ENCODE measurements at places on chromosomes 4 and X.

GRCh38 chr4:101398807-101399206 is 51.5 kb upstream of the PPP3CA start:
- no peak for DNase-seq

DNA sequence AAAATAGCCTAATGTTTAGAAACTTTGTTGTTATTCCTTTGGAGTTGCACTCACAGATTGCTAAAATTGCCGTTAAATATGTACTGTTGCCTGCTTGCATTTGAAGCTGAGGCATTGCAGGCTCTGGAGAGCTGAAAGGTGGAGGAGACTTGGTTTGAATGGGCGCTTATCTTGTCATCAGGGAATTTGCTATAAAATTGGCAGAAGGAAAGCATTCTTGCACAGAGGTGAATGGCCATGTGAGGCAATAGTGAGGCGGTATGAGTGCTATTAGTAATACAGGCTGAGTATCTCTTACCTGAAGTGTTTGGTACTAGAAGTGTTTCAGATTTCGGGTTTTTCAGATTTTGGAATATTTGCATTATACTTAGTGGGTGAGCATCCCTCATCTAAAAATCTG is 41.3 kb downstream of the TRAPPC11 start:
- no peak for DNase-seq

DNA sequence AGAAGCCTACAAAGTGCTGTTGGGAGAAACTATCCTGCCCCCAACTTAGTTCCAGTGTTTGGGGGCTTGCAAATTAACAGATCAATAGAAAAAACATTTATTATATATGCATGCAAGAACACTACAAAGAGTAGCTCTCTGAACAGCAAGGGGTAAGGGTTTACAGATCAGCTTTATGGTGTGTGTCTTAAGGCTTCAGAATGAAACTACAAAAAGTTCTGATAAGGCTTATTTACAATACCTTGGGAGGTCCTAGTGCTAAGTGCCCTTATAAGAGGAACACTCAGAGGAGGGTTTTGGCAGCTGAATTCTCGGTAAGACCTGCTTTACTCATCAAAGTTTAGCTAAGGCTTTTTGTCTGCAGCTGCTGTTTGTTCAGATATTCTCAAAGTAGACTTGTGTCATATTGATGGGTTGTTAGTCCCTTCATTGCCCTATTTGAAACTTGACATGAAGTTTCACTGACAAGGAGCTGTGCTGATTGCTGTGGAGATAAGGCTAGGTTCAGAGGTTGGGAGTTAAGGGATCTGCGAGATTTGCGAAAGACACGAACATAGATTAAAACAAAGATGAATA is 7.7 kb downstream of the ERVMER34-1 start:
- no peak for DNase-seq

DNA sequence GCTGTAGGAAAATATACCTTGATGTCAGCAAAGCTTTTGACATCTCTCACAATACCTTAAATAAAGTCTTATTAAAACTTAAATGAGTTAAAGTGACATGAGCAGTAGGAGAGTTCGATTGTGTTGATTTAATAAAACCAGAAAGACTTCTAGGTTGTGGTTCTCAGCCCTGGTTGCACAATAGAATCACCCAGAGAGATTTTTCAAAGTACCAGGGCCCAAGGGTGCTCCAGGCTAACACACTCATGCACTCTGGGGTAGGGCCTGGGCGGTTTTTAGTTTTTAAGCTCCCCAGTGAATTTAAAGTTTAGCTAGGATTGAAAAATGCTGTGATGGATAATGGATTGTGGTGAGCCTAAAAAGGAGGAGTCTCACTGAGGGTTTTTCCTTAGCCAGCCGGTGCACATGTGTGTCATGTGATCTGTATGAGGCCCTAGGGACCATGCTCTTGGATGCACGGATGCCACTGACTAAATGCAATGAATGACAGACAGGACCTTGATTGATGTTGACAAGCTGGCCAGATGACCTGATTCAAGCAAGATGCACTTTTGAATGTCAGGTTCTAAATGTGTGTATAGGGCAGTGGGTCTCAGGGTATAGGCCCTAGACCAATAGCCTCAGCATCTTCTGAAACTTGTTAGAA is 185.0 kb downstream of the PTTG2 start:
- DNase-seq = no peak

DNA sequence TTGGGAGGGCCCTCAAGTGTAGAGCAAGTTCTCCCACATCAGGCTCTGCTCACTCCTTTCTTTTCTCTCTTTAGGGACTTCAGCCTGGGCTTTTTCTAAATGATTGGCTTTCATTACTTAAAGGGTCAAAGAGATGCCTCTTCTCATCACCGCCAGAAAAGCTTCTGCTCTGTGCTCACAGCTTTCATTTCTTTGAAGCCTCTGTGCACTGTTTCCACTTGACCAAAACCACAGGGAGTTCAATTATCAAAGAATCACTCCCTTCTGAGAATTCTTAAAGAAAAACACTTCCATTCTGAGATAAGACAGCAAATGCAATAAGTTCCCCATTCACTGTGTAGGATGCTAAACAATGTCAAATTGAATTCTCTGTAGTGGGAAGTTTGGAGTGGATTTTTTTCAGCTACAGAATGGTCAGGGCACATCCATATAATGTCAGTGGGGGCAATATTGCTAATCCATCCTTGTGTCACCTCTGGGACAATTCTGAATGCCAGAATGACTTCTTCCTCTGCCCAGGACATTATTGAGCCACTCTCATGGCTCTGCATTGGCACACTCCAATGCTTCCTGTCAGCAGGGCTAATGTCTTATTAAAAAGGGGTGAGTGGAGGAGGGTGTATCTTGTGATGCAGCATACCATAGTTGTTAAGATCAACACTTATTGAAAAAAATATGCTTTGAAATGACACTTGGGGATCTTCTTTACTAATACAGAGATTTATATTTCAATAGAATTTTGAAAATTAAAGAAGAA is 217.6 kb downstream of the SNCA start:
- no peak for DNase-seq

GRCh38 chr4:10164877-10165283 is 48.3 kb upstream of the WDR1 start:
- DNase-seq = peak; percentile 54

GRCh38 chr4:68245594-68245993 is at the start of gene TMPRSS11B:
TMPRSS11B (minus strand) TSS chr4:68245694; CDS start chr4:68245558, 136 bp downstream.
- DNase-seq = no peak

Data from inflammatory macrophage treated with lipopolysaccharide for 1 hour (primary cell).